M059J (cell line): ENCODE measurements at places on chromosomes 6 and 20. TPM values are rescaled to one million over a fixed set of nuclear protein-coding genes. Genes with fewer than 3 reads are reported as not detected.

The SALL4 gene
- total RNA-seq: 1.6 and 2.4 TPM in 2 replicates

DNA sequence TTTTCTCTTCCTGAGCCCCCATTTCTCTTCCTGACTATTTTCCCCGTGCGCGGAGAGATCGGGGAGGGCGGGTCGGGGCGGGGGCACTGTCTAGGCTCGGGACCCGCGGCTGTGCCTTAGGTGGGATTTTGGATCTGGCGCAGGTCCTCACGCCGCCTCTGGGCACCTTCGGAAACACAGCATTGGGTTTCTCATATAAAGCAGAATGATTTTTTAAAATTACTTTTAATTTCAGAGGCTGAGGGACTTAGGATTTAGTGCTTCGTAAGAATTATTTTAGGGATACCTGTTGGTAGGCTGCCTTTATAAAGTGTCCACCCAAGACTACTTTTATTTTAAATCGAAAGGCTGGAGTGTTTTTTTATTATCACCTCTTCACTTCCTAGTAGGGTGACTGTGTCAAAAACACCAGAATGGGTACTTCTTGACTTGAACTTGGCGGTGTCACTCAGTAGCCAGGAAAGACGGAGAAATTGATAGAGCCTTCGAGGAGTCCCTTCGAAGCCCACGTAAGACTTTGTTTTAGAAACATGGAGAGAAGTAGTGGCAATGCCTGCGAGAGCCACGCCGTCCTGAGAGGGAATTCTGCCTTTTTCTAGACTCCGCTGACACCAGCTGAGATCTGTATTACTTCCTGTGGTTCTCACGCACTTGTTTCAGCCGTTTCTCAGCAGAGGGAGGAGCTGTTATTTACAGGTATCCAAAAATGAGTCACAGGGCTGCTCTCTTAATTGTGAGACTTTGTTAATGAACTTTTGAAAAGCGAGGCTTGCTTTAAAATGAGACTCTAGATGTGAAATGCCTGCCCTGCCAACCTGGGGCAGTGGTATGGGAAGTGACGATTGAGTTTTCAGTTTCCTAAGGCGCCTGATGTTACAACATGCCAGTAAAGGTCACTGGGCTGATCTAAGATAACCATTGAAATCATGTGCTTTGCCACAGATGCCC lies 667 bp downstream of the STX11 start:
- DNase-seq: peak; percentile 36

DNA sequence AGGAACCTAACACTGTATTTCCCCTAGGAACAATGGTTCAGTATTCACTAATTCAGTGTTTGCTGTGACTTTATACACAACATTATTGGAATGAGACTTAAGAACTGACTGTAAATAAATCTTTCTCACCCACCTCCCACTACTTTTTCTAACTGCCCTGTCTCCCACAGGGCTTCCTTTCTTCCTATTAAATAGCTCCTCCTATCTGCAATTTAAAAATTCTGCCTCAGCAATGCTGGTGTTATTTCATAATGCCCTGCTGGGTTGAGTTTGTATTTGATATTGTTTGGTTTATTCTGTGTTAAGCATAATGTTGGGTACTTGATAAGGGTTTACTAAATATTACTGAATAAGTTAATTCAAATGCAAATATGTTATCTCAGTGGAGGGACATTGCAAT lies 573.1 kb upstream of the RNF217 start:
- no peak for DNase-seq

The RBBP9 gene
- 28.8 and 50.4 TPM in 2 replicates for total RNA-seq

- no peak for DNase-seq
Measured at GRCh38 chr6:43077981-43078511, 1.9 kb downstream of the PTK7 start.

- DNase-seq: no peak
Measured at GRCh38 chr20:57449398-57450354, 58.5 kb downstream of the RBM38 start.

DNA sequence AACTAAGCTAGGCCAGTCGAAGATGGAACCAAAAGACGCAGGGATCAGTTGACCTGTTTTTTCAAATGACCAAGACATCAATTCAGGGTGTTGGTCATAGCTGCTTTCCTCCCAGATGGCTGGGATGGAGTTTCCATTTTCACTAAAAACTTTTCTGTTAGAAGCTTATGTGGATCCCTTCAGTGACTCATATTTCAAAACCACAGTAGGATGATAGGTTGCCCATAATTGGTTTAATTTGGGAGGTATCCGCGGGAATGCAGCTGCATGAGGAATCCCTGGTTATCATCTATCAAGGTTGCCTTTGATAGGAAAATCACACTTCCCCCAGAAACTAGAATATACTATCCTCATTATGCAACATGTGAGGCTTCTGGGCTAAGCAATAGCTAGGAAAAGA lies 150.9 kb upstream of the MLIP start:
- DNase-seq: peak; percentile 91

- DNase-seq: peak; percentile 54
Measured at GRCh38 chr6:142045380-142046278, 87.1 kb upstream of the GJE1 start.

GRCh38 chr20:62572980-62573379 lies 69.3 kb upstream of the SLCO4A1 start:
- DNase-seq: no peak

The SLC44A4 gene
- 0.20 TPM in 1 of 2 replicates, not detected in the other for total RNA-seq

DNA sequence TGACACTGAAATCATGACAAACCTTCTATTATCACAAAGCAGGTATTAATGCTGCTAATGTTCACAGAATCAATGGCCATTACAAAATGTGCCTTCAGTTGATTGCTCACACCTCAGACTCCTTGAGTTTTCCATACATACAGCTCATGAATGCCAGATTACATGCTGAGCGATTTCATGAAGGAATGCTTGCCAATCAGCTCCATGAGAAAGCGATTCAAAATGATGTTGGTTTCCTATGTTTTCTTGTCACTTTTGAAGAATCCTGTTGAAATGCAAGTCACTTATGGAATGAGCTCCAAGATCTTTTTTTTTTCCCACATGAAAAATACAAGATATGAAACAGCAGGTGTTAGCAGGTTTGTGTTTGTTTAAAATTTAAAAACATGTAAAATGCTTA lies 71.4 kb upstream of the SHLD1 start:
- no peak for DNase-seq

DNA sequence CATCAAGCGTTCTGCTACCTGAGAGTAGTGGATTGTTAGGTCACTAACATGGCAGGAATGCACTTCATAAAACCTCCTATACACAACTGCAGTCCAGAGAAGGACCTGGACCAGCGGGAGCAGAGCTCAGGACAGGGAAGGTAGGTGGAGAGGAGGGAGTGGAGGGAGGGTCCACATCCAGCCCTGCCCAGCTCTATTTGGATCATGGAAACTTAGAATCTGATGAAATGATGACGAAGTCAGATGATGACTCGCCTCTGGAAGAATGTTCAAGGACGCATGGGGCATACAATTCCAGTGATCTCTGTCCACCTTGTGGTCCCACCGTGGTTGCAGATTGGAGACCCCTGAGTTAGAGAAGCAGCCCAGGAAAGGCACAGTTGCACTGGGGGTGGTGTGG lies 68.8 kb downstream of the CLIC5 start:
- DNase-seq: peak; percentile 49

- peak; percentile 98 for DNase-seq
Measured at GRCh38 chr6:36853325-36853724, 14.1 kb upstream of the CPNE5 start.

DNA sequence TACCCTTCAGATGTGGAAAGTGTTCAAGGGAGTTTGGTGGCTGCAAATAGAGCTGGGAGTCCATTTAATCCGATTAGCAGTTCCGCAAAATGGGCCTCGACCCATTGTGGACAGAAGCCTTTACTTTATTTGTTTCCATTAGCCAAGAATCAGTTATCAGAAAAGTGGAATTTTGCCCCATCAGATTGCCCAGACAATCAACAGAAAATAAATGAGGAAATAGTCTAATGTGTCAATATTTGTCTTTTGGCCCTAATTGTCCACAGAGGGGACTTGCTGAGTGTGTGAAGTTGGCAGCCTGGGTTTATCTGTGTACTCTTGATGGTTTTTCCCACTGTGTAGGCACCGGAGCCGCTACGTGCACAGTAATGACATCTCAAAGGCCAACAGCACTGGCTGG lies 134.3 kb downstream of the LINC00237 start:
- no peak for DNase-seq

- DNase-seq: peak; percentile 10
Measured at GRCh38 chr6:123965894-123966293, 162.2 kb downstream of the NKAIN2 start.

GRCh38 chr20:64068386-64069208 lies 5.6 kb downstream of the TCEA2 start:
- no peak for DNase-seq
